Renal cortex interstitium (tissue), 15 donors: ENCODE measurements at places on chromosomes 6 and 20. TPM values are rescaled to one million over a fixed set of nuclear protein-coding genes. Genes with fewer than 3 reads are reported as not detected.

DNA sequence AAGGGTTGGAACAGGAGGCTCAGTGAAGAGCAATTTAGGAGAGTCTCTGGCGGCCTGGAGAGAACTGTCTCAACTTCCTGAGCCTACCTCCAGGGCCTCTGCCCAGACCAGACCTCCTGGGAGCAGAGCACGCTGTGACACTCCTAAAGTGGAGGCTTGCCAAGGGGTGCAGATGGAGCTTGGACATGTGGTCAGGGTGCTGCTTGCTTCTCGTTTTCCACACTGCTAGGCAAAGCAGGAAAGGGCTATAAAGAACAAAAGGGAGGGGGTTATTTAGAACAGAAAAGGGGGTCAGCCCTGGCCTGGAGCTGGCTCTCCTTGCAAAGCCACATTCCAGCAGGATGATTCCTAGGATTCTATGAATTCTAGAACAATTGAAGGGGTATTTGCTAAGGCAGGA, 145.7 kb upstream of the GGTLC1 start:
- DNase-seq: no peak

APOM gene
- 110 TPM for polyA plus RNA-seq

RAET1L gene
- polyA plus RNA-seq: 0.23 TPM

- no peak for DNase-seq
These were observed 111.1 kb downstream of the PDSS2 start for GRCh38 chr6:107348224-107348623.

- DNase-seq: no peak
These were observed 127.3 kb downstream of the RTN4IP1 start for GRCh38 chr6:106501960-106502371.

DNA sequence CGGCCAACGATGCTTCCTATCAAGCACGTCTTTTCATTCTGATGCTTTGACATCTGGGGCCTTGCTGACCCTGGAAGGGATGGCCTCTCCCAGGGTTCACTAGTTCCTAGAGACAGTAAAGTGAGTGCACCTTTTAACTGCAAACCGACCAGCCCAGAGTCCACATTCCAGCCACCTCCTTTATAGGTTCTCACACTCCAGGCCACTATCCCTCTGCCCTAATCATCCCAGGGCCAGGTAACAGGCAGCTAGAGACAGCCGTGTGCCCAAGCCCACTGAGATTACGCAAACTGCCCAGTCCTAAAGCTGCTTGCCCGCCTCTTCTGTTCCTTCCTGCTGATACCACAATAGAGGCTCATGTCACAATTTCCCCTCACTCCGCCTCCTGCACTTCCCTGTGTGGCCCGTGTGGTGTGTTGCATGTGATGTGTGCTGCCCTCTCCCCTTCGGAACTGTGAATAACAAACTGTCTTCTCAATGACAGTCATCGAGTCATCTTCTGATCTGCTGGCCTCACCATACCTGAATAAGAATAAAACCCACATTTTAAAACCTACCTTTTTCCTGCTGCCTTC, 123.7 kb upstream of the EXOC2 start:
- DNase-seq: no peak

- no peak for DNase-seq
These were observed 200.7 kb upstream of the BMP2 start for GRCh38 chr20:6566821-6567220.

- no peak for DNase-seq
These were observed 53.0 kb downstream of the MYH7B start for GRCh38 chr20:35008411-35009342.

RIMS4 gene
- polyA plus RNA-seq: 0.62 TPM

DNA sequence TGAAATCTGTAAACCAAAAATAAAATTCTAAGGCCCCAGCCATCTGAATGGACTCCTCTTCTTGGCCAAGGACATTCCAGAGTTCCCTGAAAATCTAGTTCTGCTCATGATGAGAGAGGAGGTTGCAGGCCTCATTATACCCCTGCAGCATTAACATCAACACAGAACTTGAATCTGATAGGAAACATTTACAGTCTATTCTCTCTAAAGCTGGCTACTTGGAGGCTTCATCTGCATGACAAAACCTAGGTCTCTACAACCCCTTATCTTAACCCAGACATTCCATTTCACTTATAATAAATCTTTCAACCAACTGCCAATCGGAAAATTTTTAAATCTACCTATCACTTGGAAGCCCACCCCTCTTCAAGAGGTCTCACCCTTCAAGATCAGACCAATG, 15.7 kb downstream of the RTN4IP1 start:
- no peak for DNase-seq

GRCh38 chr6:162974685-162975084, 246.9 kb downstream of the PACRG start:
- DNase-seq: no peak

- no peak for DNase-seq
These were observed 4.9 kb upstream of the HMGA1 start for GRCh38 chr6:34231566-34232336.

DNA sequence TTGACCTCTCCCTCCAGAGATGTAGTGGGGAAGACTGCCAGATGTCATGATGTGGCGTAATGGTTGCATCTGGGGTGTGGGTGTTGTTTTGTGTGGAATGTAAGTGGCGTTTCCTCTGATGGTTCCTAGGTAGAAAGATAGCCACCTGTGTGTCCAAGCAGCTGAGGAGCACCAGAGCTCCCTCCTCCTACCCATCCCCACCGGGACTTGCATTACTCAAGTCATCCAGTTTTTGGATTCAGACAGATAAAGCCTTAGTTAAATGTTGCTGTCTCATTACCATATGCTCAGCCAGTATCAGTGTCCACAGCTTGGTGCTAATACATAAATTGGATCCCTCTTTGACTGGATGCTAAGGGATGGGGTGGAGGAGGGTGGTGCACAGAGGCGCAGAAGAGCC, 282.3 kb downstream of the TBC1D7 start:
- no peak for DNase-seq

DNA sequence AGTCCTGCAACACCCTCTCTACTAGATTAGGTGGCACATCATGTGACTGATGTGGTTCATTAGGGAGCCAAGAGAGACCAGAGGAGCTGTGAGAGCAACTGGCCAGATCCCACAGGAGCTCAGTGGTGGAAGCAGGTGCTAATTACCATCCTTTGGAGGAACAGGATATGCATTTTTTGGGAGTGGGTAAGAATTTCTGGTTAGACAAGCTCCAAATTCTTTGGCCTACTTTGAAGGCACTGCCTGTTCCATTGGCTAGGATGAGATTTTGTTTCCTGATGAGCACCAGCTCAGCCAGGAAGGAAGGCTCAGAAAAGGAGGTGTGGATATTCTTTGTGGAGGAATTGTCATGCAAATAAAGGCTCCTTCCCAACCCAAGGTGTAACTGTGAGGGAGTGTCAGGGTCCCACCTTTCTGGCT, 130.3 kb upstream of the BMP2 start:
- no peak for DNase-seq

GRCh38 chr6:144106206-144106605, 10.8 kb upstream of the SF3B5 start:
- DNase-seq: no peak

PPP1R14C gene
- polyA plus RNA-seq: 21.7 TPM

LHFPL5 gene
- polyA plus RNA-seq: 0.32 TPM

GRCh38 chr6:73857341-73857890, 161.4 kb downstream of the CD109 start:
- no peak for DNase-seq

- DNase-seq: no peak
These were observed 331.1 kb upstream of the NT5E start for GRCh38 chr6:85118652-85119235.

DNA sequence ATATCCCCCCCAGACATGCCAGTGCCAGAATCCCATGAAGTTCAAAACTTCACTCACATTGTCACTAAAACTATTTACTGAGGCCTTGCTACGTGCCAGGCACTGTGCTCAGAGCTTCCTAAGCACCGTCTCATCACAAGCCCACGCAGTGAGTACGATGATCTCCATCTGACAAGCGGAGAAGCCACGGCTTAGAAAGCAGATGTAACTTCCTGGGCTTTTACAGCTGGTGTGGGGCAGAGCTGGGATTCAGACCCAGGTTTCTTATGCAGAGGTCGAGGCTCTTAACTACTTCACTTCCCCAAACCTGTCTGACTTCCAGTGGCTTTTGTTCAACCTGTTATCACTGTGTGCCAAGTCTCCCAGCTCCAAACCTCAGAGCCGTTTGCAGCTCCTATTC, 8.3 kb downstream of the MDGA1 start:
- no peak for DNase-seq

TPX2 gene
- polyA plus RNA-seq: 61.1 TPM

KIF6 gene
- 4.0 TPM for polyA plus RNA-seq
